ENCODE measurements at places on chromosomes 16 and 17. TPM values are rescaled to one million over a fixed set of nuclear protein-coding genes. Genes with fewer than 3 reads are reported as not detected.

The FOXO3B gene
- total RNA-seq, result 3.9 TPM

The RASL10B gene
- 0.13 TPM for total RNA-seq

The BBS2 gene
- total RNA-seq, result 43.9 TPM

The GDPD3 gene
- 1.7 TPM for total RNA-seq

The DNAH2 gene
- not detected for total RNA-seq

The ST6GALNAC2 gene
- total RNA-seq, result 0.22 TPM

The RAB26 gene
- total RNA-seq, result 0.66 TPM

The CSNK2A2 gene
- total RNA-seq, result 96.6 TPM

The HOXB4 gene
- 15.7 TPM for total RNA-seq

The NPIPB13 gene
- total RNA-seq, result 3.2 TPM

The HBQ1 gene
- total RNA-seq, result not detected

The PRDM7 gene
- total RNA-seq, result not detected

The FOXF1 gene
- total RNA-seq, result 0.07 TPM

The GNAO1 gene
- total RNA-seq, result not detected

The PRSS33 gene
- not detected for total RNA-seq

The PRRT2 gene
- total RNA-seq, result 1.8 TPM

The TMC7 gene
- 5.6 TPM for total RNA-seq

The PRR11 gene
- 64.6 TPM for total RNA-seq

The PIPOX gene
- total RNA-seq, result 1.8 TPM

The RAD51C gene
- total RNA-seq, result 35.8 TPM

The NUPR1 gene
- total RNA-seq, result 0.65 TPM

The RAP1GAP2 gene
- 9.0 TPM for total RNA-seq

The TNK1 gene
- total RNA-seq, result 0.27 TPM

The CDRT4 gene
- total RNA-seq, result 4.9 TPM

The SLC6A2 gene
- total RNA-seq, result not detected

The TUBD1 gene
- total RNA-seq, result 11.3 TPM

The SLC38A7 gene
- 24.1 TPM for total RNA-seq

The ARL17B gene
- 7.5 TPM for total RNA-seq

The CES5A gene
- not detected for total RNA-seq

The CCDC144A gene
- 8.9 TPM for total RNA-seq

The TM4SF5 gene
- total RNA-seq, result not detected

The CRYM gene
- not detected for total RNA-seq

The FOXN1 gene
- not detected for total RNA-seq

The PPY gene
- total RNA-seq, result not detected

The LITAFD gene
- not detected for total RNA-seq

The ATAD5 gene
- total RNA-seq, result 17.3 TPM

The TERB1 gene
- 0.22 TPM for total RNA-seq

The GAS2L2 gene
- not detected for total RNA-seq

The MMP15 gene
- total RNA-seq, result 5.0 TPM

Measured in thoracic aorta endothelial cell (primary cell).